ENCODE measurements at places on chromosomes 3 and 15. TPM values are rescaled to one million over a fixed set of nuclear protein-coding genes. Genes with fewer than 3 reads are reported as not detected.

The AGBL1 gene
- 4.8 TPM for total RNA-seq

The SLC27A2 gene
- not detected for total RNA-seq

The MORC1 gene
- total RNA-seq = 2.4 TPM

The TMC3 gene
- total RNA-seq = 0.48 TPM

The ZIC1 gene
- total RNA-seq = 14.2 TPM

The ANAPC13 gene
- total RNA-seq = 79.7 TPM

The ALCAM gene
- 115 TPM for total RNA-seq

The WDR49 gene
- total RNA-seq = 3.1 TPM

The POTEB2 gene
- total RNA-seq = 0.48 TPM

The PLA2G4E gene
- 0.72 TPM for total RNA-seq

The MASP1 gene
- 7.2 TPM for total RNA-seq

The MED12L gene
- 2.2 TPM for total RNA-seq

The TSPAN3 gene
- total RNA-seq = 143 TPM

The SLC28A1 gene
- 0.72 TPM for total RNA-seq

The ABHD10 gene
- 17.6 TPM for total RNA-seq

The GOLGA8H gene
- not detected for total RNA-seq

The GABRB3 gene
- 4.8 TPM for total RNA-seq

The ANKDD1A gene
- 5.3 TPM for total RNA-seq

The STXBP5L gene
- total RNA-seq = 26.5 TPM
